ENCODE measurements at places on chromosomes 2 and 18. TPM values are rescaled to one million over a fixed set of nuclear protein-coding genes. Genes with fewer than 3 reads are reported as not detected.

DNA sequence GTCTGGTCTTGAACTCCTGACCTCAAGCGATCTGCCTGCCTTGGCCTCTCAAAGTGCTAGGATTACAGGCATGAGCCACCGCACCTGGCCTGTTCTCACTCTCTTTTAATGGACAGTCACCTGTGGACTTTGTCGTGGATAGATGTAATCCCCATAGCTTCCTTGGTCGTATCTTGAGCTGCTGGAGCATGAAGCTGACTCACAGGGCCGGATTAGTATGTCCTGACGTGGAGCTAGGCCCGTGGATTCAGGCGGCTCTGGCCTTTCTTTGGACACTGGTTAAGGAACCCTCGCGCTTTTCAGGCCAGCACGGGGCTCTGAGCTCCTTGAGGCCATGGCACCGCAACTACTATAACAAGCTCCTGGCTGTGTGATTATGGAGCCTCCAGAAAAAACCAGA is 27.5 kb upstream of the GBX2 start:
- H3K27me3 ChIP-seq = no peaks in the 10 kb centered on the region
- no peak overlapping the region for H3K4me3 ChIP-seq
- no peaks in the 10 kb centered on the region for H3K4me1 ChIP-seq

DNA sequence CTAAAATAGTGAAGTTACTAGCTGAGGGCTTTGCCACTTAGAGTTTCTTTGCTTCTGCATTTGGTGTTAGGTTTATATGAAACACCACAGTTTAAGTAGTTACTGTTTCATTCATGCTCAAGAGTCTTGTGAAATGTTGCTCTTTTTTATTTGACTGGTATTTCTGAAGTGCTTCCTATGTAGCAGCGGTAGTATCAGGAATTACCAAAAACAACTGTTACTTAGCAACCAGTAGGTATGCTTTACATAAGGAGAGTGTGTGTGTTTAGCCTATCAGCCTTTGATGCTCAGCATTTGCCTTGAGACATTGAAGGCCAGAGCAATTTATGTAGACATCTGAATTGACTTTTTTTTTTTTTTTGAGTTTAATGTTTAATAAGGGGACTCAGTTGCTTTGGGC is 3.6 kb downstream of the DIS3L2 start:
- no peaks in the 10 kb centered on the region for H3K27me3 ChIP-seq
- H3K36me3 ChIP-seq = no peaks in the 10 kb centered on the region
- H3K27ac ChIP-seq = no peak overlapping the region
- H3K4me3 ChIP-seq = no peak overlapping the region

The MDH1B gene
- total RNA-seq = 1.1 TPM

The LIMS2 gene
- 166 TPM for total RNA-seq

GRCh38 chr18:75156139-75156750 is 52.7 kb downstream of the PTGR3 start:
- no peaks in the 10 kb centered on the region for H3K27me3 ChIP-seq
- H3K4me3 ChIP-seq = no peak overlapping the region
- peak; percentile 42 for DNase-seq

The NBEAL1 gene
- total RNA-seq = 23.6 TPM

GRCh38 chr2:111091811-111092211 is 28.9 kb upstream of the BCL2L11 start:
- no peaks in the 10 kb centered on the region for H3K4me1 ChIP-seq
- no peak for DNase-seq
- H3K27me3 ChIP-seq = no peaks in the 10 kb centered on the region
- no peak overlapping the region for H3K27ac ChIP-seq
- no peaks in the 10 kb centered on the region for H3K36me3 ChIP-seq

DNA sequence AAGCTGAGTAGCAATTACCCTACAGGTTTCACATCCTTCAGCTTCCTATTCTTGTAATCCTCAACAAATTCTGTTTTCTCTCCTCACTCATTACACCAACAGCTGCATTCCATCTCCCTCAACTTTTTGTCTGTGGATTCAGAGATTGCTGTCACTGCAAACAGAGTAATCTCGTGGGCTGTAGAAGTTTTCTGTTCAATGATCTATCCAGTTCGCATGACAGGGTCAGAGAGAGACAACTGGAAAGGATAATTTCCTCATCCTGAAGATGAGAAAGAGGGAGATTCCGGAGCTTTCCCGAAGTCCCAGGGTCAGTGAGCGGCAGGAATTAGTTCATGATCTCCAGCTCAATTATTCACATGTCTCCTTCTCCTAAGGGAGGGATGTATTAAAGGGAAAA is 75.7 kb downstream of the MYO5B start:
- no peaks in the 10 kb centered on the region for H3K4me1 ChIP-seq
- no peak overlapping the region for H3K4me3 ChIP-seq
- H3K27me3 ChIP-seq = peaks cover 10% of the 10 kb centered on the region
- no peak overlapping the region for H3K27ac ChIP-seq

The EPAS1 gene
- 113 TPM for total RNA-seq

GRCh38 chr18:25228410-25228809 is 123.6 kb downstream of the ZNF521 start:
- H3K4me3 ChIP-seq = no peak overlapping the region
- H3K36me3 ChIP-seq = no peaks in the 10 kb centered on the region
- no peak overlapping the region for H3K27ac ChIP-seq
- no peaks in the 10 kb centered on the region for H3K27me3 ChIP-seq

DNA sequence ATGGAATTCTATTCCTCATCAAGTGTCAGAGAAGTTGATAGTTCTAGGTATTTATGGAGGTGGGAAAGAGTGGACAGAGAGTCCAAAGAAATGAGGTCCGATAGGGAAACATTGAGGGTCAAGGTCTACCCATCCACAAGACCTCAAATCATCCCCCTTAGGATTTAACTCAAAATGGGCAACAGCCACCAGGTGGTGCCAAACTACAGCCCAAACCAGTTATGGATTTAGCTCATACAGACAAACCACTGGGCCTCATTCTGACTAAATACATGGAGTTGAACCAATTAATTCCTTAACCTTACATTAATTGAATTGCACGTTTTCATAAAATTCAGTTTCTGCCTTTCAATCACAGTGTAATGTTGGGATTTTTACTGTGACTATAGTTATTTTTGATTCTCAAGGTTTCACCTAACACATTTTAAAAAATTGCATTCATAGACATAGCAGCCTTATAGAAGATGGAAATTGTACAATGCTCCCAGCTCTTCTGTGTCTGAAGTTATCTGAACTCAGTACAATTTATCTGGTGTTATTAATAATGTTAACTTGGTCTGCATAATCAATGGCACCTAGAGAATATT is 98.2 kb upstream of the HNMT start:
- no peak for DNase-seq
- H3K27ac ChIP-seq = no peak overlapping the region
- no peak overlapping the region for H3K4me3 ChIP-seq
- H3K4me1 ChIP-seq = no peaks in the 10 kb centered on the region
- H3K27me3 ChIP-seq = no peaks in the 10 kb centered on the region
- H3K36me3 ChIP-seq = no peaks in the 10 kb centered on the region

The HOXD11 gene
- not detected for total RNA-seq

The NAT8 gene
- not detected for total RNA-seq

DNA sequence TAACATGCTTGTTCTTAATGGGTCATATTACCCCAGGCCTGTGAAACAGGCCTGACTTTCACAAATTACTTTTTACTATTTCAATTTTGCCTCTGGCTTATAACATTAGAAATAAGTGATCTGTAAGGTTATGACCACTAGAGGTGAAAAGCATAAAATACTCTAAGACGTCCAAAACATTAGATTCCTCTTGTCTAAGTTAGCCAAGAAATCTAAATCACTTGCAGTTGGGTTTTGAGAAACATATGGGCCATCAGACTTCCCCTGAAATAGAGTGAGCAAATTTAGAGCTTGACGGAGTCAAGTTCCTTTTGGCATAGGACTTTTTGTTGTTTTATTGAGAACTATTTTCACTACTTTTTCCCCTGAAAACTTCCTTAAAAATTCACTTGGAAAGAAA is 32.7 kb upstream of the RIT2 start:
- no peak overlapping the region for H3K27ac ChIP-seq
- H3K27me3 ChIP-seq = no peaks in the 10 kb centered on the region
- H3K4me1 ChIP-seq = no peaks in the 10 kb centered on the region

GRCh38 chr18:23534276-23534675 is 31.0 kb downstream of the RMC1 start:
- H3K4me3 ChIP-seq = no peak overlapping the region
- H3K4me1 ChIP-seq = peaks cover 15% of the 10 kb centered on the region
- H3K27ac ChIP-seq = no peak overlapping the region
- no peaks in the 10 kb centered on the region for H3K27me3 ChIP-seq
- H3K36me3 ChIP-seq = peaks cover 83% of the 10 kb centered on the region
- no peak for DNase-seq

The CCDC74B gene
- 4.9 TPM for total RNA-seq

The AFG3L2 gene
- total RNA-seq = 41.0 TPM

The SP5 gene
- total RNA-seq = 0.32 TPM

DNA sequence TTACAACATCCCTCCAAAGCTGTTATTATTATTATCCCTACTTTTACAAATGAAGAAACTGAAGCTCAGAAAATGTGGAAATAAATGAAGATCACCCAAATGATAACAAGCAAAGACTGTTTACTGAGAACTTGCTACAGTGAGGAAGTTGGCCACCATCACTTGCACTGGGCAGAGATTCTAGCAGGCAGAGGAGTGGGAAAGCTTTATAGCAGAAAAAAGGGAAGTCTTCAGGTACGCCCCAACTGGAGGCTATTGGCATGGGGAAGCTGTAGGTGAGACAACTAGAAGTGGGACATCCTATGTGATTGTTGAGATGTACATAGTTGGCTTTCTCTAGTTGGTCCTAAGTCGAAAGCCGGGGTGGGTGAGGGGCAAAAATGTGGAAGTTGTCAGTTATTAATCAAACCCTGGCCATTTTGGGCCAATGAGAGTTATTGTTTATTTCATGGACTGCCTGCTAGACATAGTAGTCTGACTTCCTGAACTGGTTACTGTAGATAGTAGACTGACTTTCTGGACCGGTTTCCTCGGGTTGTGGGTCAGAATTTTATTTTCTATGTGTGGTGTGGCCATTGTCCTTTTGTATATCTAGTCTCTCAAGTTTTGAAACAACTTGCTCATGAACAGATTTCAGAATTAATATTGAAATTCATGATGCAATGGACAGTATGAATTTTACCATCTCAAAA is 40.2 kb upstream of the STAT4 start:
- no peak overlapping the region for H3K27ac ChIP-seq
- H3K36me3 ChIP-seq = no peaks in the 10 kb centered on the region
- H3K4me1 ChIP-seq = no peaks in the 10 kb centered on the region
- H3K4me3 ChIP-seq = no peak overlapping the region
- H3K27me3 ChIP-seq = no peaks in the 10 kb centered on the region
- DNase-seq = peak; percentile 57

- H3K27me3 ChIP-seq = no peaks in the 10 kb centered on the region
- no peak overlapping the region for H3K27ac ChIP-seq
- no peak overlapping the region for H3K4me3 ChIP-seq
- DNase-seq = no peak
- H3K36me3 ChIP-seq = peaks cover 16% of the 10 kb centered on the region
These were observed 72.9 kb downstream of the KLF7 start for GRCh38 chr2:207092818-207093217.

- H3K27ac ChIP-seq = no peak overlapping the region
- H3K4me3 ChIP-seq = no peak overlapping the region
- H3K27me3 ChIP-seq = no peaks in the 10 kb centered on the region
- DNase-seq = no peak
- no peaks in the 10 kb centered on the region for H3K36me3 ChIP-seq
- no peaks in the 10 kb centered on the region for H3K4me1 ChIP-seq
These were observed 70.3 kb upstream of the CWC22 start for GRCh38 chr2:180077295-180077906.

DNA sequence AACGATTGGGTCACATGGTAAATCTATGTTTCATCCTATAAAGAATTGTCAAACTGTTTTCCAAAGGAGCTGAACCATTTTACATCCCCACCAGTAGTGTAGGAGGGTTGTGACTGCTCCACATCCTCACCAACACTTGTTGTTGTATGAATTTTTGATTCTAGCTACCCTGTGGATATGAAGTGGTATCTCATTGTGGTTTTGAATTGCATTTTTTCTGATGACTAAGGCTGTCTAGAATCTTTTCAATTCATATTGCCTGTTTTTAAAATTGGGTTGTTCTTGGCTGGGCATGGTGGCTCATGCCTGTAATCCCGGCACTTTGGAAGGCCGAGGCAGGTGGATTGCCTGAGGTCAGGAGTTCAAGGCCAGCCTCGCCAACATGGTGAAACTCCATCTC is 44.5 kb downstream of the TXNL1 start:
- no peak overlapping the region for H3K4me3 ChIP-seq
- no peak overlapping the region for H3K27ac ChIP-seq
- no peaks in the 10 kb centered on the region for H3K4me1 ChIP-seq
- H3K36me3 ChIP-seq = no peaks in the 10 kb centered on the region
- no peaks in the 10 kb centered on the region for H3K27me3 ChIP-seq
- DNase-seq = no peak

All from esophagus muscularis mucosa (tissue), 4 donors.